AG10803 (cell line): ENCODE measurements at places on chromosomes 3 and 15.

DNA sequence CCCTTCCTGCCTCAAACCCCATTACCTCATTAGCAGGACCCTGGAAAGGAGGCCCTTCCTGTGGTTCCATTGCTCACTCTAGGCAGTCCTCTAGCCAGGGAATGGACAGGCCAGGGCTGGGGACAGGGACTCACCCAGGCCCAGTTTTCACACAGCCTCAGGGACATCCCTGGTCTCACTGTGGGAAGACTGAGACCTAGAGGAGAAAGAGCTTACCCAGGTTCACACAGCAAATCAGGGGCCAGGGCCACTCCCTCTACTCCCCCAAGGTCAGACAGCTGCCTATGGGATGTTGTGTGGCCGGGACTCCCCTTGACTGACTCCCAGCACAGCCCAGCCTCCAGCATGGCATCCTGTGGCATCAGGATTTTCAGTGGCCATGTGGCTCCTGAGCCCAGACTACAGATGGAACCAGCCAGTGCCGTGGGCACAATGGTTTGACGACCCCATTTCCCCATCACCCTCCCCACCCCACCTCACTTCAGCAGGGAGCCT lies 49.3 kb downstream of the ADAMTS7 start:
- no peak for DNase-seq

DNA sequence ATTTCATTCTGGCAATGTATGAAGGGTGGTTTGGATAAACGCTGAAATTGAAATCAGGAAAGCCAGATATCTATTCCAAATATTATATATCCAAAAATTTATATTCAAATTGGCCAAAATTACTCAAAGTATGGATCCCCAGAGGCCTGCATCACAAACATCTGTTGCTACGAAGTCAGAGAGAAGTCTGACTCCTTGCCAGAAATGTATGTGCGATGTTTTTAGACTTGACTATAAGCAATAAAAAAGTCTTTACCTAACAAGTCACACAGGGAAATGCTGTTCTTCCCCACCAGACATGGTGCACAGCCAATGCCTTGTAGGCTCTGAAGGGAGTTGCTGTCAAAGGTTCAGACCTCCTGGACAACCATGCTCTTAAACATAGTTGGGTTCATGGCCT lies 533.1 kb downstream of the OTOL1 start:
- DNase-seq: no peak

DNA sequence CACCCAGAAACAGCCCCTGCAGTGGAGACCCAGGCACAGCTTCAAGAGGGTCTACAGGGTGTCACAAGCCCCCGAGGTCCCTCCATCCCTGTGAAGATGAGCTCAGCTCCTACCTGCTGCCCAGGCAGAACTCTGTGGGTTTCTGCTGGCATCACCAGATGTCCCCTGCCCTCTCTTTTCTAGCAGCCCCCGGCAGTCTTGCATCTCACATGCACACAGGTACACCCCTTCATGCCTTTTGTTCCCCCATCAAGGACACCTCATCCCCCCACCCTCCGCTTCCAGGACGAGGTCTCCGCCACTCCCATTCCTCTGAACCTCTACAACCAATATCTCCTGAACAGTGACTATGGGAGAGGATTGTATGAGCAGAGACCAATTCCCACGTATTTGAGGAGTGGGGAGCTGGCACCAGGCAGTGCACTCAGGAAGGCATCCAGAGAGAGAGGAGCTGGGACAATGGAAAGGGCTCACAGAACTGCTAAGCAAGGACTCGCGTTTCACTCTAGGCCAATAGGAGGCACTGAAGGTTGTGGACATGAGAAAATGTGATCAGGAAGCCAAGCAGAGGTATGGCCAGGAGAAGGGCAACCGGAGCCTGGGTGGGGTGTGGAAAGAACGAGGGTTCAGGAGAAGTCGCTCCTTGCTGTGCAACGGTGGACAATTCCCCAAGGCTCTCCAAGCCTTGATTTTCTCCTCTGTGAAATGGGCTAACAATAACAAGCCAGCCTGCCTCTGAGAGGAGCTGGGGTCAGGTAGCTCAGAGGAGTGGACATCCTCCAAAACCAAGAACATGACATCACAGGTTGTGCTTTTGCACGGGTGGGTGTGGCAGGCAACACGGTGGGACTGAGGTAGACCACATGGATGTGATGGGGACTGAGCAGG lies 115.2 kb downstream of the CHSY1 start:
- no peak for DNase-seq

GRCh38 chr15:45276831-45277230 lies 24.8 kb downstream of the SLC28A2 start:
- peak; percentile 44 for DNase-seq

GRCh38 chr3:71057526-71057894 lies 526.0 kb downstream of the FOXP1 start:
- no peak for DNase-seq

DNA sequence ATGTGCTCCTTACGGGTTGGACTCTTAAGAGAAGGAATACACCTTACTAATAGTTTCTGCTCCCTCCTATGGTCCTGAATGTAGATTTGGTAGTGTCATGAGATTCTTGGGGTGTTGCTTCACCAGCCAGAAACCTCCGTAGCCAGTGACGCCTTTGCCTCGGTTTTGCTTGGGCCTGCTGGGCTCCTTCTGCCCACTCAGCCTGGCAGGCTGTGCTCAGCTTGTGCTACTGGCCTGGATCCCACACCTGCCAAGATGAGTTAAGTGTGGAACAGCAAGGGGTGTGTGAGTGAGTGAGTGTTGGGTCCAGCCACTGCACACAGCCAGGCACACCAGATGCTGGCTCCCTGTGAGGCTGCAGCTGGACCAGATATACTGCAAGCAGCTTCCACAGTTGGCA lies 560.1 kb downstream of the NLGN1 start:
- DNase-seq: no peak

DNA sequence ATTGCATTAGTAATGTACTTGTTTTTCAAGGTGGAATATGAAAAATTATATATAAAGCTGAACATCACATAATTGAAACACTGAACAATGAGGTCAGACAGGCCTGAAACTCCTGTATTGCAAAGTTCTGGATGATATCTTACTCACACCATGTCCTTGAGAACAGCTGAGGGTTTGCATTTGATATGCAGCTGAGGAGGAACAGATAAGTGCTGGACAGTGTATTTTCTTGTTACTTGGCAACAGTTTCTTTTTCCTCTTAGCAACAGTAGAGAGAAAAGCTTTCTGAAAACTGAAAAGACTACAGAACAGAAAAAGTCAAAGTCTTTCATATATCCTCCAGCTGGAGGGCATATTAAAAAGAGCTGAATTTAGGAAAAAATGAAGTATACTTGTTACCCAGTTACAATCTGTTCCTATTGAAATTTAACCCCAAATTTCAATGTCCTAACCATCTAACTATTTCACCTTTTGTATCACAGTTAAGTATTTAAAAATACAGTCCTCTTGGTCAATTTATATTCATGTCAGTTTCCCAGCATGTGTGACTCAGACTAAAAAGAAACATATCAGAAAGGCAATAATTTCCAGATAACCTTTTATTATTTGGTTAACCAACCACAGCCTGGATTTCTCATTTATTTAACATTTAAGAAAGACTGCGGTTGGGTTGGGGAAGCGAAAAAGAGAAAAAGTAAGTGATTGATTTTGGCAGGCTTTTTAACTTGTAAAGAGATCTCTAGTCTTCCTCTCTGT lies 733.0 kb upstream of the DPPA4 start:
- peak; percentile 25 for DNase-seq

- no peak for DNase-seq
These were observed 694 bp upstream of the EEFSEC start for GRCh38 chr3:128152419-128153155.

DNA sequence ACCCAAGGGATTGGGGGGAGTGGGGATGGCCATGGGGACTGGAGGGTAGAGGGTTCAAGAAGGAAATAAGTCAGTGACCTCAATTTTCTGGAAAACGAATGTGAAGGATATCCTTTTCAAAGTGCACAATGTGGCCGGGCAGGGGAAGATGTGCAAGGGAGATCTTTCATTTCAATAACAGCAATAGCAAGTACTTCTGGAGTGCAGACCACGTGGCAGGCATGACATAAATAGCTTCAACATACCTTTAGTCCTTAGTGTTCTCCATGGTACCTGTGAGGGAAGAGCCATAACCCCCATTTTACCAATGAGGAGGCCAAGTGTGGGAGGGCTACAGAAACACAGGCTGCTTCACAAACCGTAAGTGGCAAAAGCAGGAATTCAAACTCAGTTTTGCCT lies 138.7 kb downstream of the FOXP1 start:
- DNase-seq: no peak

DNA sequence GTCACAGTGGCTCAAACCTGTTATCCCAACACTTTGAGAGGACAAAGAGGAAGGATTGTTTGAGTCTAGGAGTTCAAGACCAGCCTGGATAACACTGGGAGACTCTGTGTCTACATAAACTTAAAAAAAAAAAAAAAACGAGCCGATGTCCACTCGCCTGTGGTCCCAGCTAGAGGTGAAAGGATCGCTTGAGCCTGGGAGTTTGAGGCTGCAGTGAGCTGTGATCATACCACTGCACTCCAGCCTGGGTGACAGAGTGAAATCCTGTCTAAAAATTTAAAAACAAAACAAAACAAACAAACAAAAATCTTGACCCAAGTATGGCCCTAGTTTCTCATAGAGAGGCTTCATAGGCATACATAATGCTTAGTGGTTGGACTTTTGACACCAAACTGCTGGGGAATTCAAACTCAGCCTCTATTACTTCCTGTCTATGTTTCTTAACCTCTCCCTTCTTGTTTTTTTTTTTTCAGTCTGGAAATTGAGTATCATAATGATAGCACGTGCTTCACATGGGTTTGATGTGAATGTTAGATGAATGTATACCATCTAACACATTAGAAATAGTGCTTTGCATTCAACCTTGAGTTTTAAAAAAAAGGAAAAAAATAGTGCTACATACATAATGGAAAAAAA lies 46.4 kb upstream of the CAPN7 start:
- peak; percentile 11 for DNase-seq

DNA sequence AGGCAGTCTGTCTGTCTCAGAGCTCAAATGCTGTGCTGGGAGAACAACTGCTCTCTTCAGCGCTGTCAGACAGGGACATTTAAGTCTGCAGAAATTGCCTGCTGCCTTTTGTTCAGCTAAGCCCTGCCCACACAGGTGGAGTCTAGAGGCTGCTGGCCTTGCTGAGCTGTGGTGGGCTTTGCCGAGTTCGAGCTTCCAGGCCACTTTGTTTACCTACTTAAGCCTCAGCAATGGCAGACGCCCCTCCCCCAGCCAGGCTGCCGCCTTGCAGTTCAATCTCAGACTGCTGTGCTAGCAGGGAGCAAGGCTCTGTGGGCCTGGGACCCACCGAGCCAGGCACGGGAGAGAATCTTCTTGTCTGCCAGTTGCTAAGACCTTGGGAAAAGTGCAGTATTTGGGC lies 25.0 kb upstream of the RPP14 start:
- DNase-seq: no peak

- no peak for DNase-seq
These were observed 9.1 kb downstream of the LINS1 start for GRCh38 chr15:100592898-100593297.

GRCh38 chr3:46282696-46283095 lies 40.4 kb downstream of the CCR3 start:
- DNase-seq: no peak

DNA sequence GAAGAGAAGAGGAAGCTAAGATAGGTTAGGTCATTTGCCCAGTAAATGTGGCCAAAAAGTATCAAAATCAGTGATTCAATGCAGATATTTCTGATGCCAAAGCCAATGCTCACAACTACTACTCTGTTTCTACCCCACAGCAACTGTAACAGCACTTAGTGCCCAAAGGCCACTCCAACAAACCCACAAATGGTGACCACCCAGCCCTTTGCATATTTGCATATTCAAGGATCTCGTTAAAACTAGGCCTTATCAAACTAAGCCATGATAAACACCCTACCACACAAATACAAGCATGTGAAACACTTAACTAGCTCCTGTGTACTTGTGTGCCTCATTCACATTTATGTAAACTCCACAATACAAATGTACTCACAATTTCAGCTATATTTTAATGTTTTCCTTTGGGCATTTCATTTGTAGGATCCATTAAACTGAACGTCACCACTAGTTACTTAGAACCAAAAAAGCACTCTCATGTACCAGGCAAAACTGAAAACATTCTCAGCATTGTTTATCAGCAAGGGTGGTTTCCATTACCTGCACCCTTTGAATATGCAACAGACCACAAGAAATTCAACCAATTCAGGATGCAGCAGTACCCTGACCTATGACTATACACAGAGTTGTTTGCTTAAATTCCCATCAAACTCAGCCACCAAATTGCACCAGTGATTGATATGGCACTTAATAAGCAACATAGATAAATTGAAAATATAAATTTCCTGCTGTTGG lies 111.2 kb upstream of the STT3B start:
- no peak for DNase-seq

DNA sequence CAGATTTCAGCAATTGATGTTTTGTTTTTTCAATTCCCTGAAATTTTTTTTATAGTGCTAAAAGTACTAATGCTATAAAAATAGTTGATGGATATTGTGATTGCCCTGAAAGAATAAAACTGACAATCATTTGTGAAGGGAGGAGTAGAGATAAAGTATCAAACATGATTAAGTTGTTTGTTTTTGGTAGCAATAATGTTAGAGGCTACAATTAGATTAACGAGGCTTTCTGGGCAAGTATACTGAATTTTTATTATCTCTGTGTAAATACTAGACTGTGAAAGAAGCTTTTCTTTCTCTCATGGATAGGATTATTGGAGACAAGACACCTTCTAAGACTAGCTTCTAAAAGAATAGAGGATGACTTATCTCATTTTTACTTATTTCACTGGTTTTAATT lies 15.6 kb downstream of the NR1D2 start:
- no peak for DNase-seq

DNA sequence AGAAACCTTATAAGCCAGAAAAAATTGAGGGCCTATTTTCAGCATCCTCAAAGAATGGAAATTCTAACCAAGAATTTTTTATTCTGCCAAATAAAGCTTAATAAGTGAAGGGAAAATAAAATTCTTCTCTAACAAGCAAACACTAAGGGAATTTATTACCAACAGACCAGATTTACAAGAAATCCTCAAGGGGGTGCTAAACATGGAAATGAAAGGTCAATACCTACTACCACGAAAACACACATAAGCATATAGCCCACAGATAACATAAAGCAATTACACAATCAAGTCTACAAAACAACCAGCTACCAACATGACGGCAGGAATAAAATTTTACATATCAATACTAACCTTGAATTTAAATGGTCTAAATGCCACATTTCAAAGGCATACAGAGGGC lies 883.5 kb downstream of the SI start:
- no peak for DNase-seq

- DNase-seq: peak; percentile 50
These were observed 122.2 kb downstream of the KLHL25 start for GRCh38 chr15:85672332-85673084.
